ENCODE measurements at places on chromosomes 5 and 9.

GRCh38 chr5:56700711-56701110 lies 114.6 kb upstream of the MAP3K1 start:
- no peak for DNase-seq

GRCh38 chr9:23309800-23310199 lies 516.2 kb downstream of the ELAVL2 start:
- DNase-seq: no peak

GRCh38 chr5:95177456-95177855 lies 107.4 kb downstream of the MCTP1 start:
- DNase-seq: no peak

DNA sequence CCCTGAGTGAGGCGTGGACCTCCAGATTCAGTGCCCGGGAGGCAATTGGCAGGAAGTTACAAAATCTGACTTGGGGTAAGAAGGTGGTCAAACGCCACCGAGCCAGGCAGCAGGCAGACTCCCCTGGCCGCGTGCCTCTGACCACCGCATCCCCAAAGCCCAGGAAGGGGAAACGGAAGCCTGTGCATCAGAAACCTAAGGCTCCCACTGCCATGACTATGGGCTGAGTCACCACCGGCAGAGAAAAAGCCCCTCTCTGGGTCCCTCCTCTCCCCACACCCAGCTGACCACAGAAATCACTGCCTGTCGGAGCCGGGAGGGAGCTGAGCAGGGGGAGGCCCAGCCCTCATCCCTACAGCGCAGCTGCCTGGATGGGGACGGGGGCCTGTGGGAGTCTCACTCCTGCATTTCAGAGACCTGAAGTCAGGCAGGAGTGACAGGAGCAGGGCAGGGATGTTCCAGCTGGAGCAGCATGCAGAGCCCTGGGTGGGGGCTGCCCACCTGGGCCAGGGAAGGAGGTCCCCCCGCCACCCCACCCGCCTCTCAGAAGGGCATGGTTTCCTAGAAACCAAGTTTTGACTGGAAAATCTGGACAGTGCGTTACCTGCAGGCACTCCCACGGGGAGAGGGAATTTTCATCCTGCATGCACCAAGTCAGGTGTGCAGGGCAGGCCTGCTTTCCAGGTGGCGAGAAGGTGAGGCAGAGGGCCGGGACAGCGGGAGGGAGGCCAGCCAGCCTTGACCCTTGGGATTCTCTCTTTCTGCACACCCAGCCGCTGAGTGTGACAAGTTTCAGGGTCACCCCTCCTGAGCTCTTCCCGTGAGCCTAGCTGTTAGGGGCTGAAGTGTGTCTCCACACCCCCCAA lies 68.2 kb downstream of the LRSAM1 start:
- peak; percentile 68 for DNase-seq

- DNase-seq: no peak
Measured at GRCh38 chr9:132783006-132783405, 95.1 kb downstream of the AK8 start.

- no peak for DNase-seq
Measured at GRCh38 chr9:89139455-89139854, 39.2 kb downstream of the SHC3 start.

DNA sequence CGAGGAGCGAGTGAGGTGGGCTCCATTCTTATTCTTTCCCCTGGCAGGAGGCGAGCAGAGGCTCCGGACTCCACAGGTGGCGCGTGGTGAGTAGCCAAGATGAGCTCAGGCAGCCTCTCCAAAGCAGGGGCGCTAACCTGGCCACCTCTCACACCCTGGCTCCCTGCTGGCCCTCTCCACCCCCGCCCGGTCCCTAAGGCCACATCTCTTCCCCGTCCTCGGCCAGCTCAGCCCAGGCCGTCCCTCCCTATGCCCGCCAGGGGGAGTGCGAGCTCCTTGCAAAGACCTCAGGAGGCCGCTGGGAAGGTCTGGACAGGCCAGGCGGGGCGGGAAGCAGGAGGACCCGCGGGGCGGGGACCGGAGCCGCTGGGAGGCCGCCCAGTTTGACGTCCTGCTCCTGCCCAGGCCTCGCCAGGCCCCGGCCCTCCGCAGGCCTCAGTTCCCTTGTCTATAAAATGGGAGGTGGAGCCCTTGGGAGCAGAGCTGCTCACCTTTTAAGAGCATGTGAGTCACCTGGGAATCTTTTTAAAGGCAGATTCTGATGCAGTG lies 46.3 kb upstream of the GGTA1 start:
- DNase-seq: peak; percentile 80

- no peak for DNase-seq
Measured at GRCh38 chr9:134208981-134209725, 44.8 kb upstream of the RNU6ATAC start.

- DNase-seq: peak; percentile 10
Measured at GRCh38 chr9:75850459-75851200, 39.8 kb upstream of the PCSK5 start.

DNA sequence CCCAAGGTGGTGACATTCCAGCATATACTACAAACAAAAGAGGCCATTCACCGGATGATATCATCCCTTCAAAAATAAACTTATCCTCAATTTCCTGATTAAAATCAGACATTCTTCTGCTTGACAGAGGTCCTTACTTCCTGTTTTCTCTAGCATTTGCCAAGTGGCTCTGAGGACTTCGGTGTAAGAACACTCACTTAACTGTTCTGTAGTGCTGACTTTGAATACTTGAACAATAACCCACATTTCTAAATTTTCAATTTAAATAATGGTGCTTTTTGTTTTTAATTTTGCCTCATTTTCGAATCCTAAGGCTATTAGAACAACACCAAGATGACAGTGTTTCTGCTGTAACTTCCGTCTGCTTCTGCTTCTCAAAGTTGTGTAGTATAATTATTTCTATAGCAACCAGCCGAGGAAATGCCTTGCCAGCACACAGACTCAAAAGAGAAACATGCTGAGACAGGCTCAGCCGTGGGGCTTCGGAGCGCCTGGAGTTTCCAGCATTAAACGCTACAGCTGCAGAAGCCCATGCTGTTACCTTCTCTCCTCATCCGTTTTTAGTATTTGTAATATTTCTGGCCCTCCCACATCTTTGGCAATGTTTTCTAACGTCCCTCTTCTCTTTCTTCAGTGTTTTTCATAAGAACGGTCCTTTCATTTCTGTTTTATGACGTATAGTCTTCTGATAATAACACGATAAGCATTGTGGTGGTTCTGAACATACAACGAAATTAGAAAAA lies 19.5 kb upstream of the ANXA1 start:
- DNase-seq: peak; percentile 76

DNA sequence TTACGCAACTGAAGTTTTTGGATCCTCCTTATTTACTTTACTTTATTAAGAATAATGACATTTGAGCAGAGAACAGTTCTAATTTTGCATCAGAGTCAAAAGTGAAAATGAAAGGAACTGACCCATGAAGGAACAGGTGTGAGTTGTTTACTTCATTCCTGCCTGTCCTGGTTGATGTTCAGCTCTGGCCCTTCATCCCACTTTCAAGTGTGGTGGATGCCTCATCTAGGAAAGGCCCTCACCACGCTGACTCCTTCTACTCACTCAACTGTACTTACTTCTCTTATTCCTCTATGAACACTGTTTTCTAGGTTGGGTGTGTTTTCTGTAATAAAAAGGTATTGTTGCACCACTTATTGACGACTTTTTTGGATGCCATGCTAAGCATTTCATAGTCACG lies 61.8 kb upstream of the PLEKHG4B start:
- DNase-seq: no peak
